ENCODE measurements at places on chromosomes 11 and 22. TPM values are rescaled to one million over a fixed set of nuclear protein-coding genes. Genes with fewer than 3 reads are reported as not detected.

DNA sequence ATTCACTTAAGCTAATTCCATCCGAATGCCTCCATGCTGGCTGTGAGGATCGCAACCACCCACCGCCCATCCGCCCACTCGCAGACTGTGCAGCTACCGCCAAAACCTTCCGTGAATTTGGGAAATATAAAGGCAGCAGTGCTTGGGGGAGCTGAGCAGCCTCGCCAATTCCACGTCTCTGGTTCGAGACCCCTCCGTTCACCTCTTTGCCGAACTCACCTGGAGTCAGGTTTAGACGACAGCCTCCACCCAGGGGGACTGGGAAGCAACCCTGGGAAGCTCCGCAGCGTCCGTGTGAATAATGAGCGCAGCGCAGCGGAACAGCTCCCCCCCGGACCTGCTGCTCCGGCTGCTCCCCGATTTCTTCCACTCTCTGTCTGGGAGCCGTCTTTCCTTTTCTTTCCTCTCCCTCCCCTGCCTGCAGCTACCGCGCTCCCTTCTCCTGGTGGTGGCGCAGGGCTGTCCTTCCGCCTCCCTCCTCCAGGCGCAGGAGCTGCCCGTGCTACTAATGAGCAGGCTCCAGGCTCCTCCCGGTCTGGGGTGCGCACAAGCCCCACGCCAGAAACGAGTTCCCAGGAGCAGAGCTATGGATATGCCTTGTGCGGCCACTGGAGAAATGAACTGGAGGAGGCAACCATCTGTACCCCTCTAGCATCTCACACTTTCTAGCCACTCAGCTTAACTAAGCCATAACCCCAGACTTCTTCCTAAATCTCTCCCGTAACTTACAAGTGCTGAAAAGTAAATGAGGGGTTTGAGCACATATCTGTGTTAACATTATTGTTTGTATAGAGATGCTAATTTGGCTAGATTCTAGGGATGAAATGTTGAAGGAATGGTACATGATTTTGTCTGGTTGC lies 107.3 kb downstream of the XKR3 start:
- no peak for DNase-seq

The PDGFD gene
- polyA plus RNA-seq, result 18.1 TPM

DNA sequence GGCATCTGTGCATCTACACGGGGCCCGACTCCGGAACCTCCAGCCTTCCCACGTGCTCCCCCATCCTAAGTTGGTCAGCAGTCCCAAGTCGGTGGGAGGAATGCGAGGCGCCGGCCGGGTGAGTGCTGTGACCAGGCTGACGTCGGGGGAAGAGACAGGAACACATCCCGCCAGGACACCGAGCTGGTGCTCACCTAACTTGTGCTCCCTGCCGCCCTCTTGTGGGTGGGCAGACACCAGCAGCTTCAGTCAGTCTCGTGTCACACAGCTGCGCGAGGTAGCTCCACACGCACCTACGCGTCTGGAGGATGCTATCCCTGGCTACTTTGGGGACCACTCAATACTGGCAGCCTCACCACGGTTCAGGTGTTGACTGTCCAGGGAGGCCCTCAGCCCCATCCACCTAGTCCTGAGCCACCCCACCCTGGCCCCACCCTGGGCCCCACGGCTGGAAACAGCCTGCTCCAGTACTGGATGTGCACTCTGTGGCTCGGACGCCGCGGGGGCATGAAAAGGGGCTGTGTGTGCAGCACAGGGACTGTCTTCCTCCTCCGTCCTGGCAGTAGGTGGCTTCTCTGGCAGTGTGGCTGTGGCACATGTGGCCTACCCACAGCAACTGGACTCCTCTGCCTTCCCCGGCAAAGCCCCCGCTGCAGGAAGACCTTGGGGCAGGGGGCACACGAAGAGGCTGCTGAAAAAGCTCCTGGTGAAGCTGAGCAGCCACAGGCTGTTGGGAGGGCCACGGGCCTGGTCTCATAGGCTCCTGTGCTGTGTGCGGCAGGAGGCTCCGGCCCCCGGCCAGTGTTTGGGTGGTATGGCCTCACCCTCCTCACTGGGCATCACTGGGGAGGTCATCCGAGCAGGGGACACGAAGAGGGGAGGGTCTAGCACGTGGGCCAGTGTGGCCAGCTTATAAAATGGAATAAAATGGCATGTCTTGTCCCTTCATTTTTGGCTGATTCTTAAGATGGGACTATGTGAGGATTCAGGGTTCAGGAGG lies 11.2 kb upstream of the BID start:
- peak; percentile 40 for DNase-seq

The FJX1 gene
- polyA plus RNA-seq, result 3.5 TPM

The RAPSN gene
- polyA plus RNA-seq, result 0.64 TPM

GRCh38 chr22:20401376-20402014 lies 7.5 kb downstream of the ZNF74 start:
- no peak for DNase-seq

- DNase-seq, result no peak
Measured at GRCh38 chr11:58924230-58924629, 15.1 kb upstream of the GLYATL1 start.

DNA sequence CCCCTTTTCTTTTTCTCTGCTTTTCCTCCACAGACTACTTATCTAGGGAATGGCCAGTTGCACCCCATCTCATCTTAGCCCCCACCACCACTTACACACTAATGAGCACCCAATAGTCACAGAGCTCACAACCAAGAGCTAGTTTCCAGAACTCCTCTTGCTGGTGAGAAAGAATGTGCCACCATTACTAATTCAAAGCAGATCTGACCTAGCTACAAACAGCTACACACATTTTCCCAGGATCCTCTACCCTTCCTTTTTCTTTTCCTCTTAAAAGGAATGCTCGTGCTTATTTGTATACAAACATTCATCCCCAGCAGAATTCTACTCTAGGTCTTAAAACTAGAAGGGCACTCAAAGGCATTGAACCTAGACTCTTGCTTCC lies 136.8 kb downstream of the CD44 start:
- no peak for DNase-seq

GRCh38 chr11:63289658-63290057 lies 46.3 kb upstream of the SLC22A25 start:
- DNase-seq, result no peak

- no peak for DNase-seq
Measured at GRCh38 chr22:44344407-44344806, 31.7 kb upstream of the SHISAL1 start.

GRCh38 chr11:12276356-12276755 lies 101.0 kb upstream of the PARVA start:
- no peak for DNase-seq

The DCPS gene
- 10.6 TPM for polyA plus RNA-seq

The SLC22A9 gene
- polyA plus RNA-seq, result 0.04 TPM

The TBX1 gene
- polyA plus RNA-seq, result 2.4 TPM

The KBTBD3 gene
- 7.3 TPM for polyA plus RNA-seq

DNA sequence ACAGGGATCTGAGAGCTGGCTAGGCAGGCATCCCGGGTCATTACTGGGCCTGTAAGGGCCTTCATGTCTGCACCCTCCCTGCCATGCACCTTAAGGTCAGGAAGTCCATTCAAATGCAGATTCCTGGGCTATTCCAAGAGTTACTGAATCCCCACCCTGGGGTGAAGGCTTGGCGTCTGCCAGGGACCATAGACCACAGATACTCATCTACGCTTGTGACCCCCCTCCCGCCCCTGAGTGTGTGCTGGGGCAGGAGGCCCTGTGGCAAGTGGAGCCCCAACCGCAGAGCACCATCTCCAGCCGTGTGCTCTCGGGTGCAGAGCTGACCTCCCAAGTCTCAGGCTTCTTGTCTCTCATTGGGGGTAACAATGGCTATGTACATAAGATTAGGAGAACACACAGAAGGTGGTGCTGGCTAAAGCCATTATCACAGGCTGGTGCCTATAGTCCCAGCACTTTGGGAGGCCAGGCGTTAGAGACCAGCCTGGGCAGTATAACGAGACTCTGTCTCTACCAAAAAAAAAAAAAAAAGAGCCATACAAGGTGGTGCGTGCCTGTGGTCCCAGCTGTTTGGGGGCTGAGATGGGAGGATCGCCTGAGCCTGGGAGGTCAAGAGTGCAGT lies 19.1 kb upstream of the KCNQ1OT1 start:
- DNase-seq, result no peak

GRCh38 chr22:26718905-26719304 lies 61.5 kb downstream of the MIAT start:
- no peak for DNase-seq

- DNase-seq, result no peak
Measured at GRCh38 chr22:25839755-25840154, 97.8 kb downstream of the MYO18B start.

The DRICH1 gene
- 1.3 TPM for polyA plus RNA-seq

The NXPE1 gene
- 0.07 TPM for polyA plus RNA-seq

DNA sequence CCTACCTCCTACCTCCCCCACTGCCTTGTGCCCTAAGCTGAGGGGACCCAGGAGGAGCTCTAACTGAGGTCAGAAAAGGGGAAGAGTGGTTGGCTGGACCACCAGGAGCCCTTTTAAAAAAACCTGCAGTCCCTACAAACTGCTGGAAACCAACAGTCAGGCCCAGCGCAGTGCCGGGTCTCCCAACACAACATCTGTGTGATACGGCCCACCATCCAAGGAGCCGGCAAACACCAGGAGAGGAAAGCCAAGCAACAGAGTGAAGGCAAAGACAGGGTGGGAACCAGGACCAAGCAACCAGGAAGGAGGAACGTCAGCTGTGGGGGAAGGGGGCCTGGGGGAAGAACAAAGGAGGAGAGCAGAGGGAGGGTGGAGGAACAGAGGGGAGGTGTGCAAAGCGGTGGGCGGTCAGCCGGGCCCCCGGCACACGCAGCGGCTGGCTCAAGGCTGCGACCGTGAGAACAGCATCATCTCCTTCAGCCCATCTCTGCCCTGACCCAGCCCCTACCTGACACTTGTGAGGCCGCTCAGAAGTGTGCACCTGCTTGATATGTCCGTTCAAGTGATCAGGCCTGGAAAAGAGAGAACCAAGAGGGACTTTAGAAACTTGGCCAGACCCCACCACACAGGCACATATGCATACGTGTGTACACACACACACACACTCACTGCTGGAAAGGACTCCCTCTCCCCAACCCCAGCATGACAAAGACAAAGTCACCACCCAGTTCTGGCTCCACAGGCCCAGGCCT lies 3.6 kb downstream of the PATZ1 start:
- DNase-seq, result no peak
